ENCODE measurements at places on chromosomes 6 and 20.

- peak; percentile 31 for DNase-seq
These were observed 1.8 kb downstream of the EPB41L2 start for GRCh38 chr6:131061041-131061750.

DNA sequence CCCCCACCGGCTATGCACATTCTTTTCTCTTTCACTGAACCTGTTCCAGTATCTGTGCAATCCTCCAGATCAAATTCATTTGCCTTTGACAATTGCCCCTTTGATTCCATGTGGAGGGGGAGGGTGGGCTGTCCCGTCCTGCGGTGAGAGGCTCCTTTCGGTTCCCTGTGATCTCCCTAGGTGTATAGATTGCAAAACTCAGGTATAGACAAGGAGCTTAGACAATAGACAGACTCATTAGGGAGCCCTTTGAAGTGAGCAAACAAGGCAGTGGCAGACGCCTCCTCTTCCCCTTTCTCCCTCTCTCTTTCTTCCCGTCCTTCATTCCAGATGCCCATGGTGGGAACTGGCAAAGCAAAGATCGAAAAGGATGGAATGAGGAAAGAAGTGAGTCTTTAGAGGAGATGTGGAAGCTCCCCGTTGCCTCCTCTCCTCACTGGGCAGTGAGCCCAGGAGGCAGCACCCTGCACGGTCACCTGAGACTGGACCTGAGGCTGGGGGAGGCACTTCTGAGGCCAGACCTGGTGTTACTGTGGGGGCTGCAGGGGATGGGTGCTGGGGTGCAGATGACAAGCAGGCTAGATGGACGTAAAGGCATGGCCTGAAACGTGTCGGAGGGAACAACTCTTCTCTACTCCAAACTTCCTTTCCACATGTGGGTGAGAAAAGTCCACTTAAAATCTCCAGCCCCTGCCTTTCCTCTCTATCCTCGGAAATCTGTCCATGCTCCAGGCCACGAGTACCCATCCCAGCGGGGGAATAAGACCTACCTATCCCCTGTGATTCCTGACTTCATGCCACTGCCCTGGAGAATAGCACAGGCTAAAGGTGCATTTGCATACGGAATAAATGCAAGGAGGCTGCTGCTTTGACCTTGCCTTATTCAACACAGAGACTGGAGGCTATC lies 256.6 kb upstream of the FOXQ1 start:
- DNase-seq: no peak

DNA sequence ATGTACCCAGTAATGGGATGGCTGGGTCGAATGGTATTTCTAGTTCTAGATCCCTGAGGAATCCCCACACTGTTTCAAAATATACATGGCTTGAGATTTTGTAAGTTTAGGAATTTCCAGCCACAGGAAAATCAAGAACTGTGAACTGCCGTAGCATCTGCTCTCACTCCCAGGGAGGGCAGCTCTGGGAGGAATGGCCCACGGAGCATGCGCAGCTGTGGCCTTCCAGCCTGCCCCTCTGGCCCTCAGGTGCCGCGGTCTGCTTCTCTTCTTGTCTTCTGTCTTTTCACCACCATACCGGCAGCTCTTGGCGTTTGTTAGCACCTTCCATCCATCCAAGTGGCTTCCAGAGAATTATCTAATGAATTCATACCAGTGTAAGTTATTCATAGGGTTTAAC lies 19.9 kb upstream of the EXOC2 start:
- no peak for DNase-seq

DNA sequence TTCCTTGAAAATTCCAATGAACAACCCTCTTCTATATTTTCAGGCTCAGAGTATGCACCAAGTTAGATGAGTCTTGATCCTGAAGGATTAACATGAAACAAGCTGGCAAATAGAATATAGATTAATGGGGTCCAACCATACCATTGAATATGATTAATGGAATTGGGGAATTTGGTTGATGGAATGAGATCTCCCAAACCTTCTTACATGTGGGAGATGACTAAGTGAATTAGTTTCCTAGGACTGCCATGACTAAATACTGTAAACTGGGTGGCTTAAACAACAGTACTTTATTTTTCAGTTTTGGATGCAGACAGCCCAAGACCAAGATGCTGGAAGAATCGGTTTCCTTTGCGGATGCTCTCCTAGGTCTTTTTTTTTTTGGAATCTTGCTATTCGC lies 347.0 kb downstream of the QKI start:
- DNase-seq: no peak

- peak; percentile 43 for DNase-seq
These were observed 586 bp upstream of the HMGA1 start for GRCh38 chr6:34236131-34236442.

DNA sequence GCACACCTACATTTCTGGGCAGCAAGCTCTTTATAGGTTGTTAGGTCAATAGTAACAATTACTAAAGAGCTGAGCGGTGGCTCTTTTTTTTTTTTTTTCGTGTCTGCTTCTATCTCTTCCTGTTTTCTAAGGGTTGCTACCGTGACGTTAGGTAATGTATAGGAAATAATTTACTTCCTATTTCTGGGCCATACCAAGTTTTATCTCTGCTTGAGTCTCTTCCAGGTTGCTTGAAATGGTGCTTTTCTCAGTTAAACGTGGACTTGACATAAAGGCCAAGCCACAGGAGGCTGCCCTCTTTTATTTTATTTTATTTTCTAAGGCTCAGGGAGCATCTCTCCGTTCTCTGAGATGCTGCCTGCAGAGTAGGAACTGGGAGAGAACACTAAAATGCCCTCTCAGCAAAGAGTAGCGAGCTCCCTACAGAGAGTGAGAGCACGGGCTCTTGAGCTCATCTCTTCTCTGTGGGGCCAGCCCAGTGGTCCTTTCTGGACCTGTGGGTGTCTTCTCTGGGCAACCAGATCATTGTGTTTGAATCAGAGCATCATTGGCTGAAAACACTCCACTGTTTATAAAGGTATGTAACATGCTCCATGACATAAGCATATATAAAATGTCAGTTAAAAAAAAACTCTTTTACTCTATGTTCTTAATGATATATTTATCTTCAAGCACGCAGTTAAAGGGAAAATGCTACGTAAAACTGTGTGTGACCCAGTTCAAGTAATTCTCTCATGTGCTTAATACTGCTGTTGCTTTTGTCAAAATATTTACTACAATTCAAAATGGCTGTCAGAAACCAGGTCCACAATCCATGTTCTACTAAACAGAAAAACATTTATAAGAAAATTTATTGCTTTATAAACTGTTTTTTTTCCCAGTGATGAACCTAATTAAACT lies at the start of gene ZNF831:
Gene ZNF831 (plus strand): TSS at position 191 of the 900 bp plus-strand sequence. CDS start 27,199 bp downstream, outside the sequence.
- DNase-seq: no peak

Data from RKO (cell line).